ENCODE measurements at places on chromosomes 5 and 9.

DNA sequence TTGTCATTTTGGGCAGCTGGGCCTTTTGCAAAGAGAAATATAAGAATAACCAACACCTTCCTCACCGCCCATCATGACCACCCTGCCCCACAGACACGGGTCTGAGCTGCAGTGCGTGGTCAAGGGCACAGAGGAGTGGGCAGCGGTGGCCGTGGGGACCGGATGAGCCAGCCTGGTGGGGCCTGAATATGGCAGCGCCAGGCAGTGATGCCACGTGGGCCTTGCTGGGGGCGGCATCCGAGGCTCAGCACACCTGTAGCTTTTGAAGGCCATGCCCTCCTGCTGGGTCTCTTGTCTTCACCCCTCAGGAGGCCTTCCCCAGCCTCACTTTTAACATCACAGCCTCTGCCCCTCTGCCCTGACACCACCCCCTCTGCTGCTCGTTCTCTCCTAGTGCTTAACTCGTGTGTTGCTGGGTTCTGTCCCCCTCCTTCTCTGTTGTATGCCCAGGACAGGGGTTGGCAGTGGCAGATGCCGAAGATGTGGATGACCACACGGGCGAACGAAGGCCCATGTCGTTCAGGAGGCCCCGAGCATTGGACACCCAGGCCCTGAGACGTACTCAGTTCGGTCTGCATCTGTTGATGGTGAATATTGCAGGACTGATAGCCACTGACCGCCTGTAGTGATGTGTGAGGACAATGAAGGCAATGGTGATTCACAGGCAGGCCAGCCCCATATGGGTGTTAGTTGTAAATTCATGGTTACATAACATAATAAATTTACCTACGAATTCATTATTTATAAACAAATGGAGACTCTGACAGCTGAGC is 46.0 kb downstream of the AHRR start:
- DNase-seq: no peak

DNA sequence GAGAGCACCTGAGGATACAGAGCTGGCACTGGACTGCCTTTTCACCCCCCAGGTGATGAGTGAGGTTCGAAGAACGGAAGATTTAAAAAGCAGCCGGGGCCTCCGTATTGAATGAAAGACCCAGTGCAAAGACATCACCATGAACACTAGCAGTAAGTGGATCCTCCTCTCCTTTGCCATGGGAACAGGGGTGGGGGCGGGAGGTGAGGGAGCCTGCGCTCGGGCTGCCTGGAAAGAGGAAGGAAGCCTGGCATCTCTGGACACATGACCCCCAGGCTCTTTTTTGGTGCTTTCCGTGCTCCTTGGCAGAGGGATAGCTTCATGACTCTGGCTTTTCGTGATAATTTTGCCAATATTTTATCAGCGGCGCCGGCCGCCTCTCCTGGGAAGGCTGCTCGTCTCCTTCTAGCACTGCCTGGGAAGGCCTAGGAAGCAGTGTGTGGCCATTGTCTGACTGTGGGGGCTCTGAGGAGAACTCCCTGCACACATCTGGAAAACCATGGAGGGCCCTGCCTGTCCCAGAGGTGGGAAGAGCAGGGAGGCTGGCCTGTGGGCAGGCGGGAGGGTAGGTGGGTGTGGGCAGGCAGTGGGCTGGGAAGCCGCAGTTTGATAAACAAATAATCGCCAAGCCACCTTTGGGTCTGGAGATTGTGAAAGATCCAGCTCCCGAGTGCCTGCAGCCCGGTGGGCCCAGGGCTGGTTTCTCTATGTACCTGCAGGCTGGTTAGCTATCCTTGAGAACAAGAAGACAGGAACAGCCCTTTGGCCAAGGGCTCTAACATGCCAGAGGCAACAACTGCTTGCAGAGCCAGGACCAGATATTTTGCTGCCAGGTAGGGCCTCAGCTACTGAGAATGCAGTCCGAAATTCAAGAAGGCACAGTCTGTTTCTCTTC is 911 bp downstream of the ABLIM3 start:
- DNase-seq: no peak

DNA sequence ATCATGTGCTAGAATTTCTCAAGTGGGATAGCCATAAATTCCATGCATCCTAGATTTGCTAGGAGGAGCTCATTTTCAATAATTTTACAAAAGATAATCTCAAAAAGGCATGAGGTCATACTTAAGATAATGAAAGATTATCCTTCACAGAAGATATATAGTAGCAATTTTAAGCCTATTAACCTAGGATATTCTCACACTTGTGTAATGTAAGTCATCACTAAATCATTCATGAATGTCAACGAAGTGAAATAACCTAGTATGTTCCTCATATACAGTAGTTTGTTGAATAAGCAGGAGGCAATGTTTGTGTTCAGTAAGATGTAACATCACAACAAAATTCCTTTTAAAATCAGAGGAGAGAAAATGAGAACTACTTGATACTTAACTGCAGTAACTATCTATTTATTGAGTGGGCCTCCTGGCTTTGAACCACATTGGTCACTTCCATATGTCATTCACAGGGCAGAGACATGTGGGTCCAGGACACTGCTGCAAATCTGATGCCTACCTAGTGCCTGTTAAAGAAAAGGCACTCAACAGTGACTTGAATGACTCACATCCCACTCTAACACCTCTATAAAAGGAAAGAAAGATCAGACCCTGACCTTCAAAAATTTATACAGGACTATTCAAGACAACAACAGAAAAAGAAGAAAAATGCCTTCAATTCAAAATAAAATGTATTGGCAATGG is 8.2 kb downstream of the LIFR start:
- no peak for DNase-seq

GRCh38 chr5:56123531-56124243 is 109.4 kb downstream of the ANKRD55 start:
- no peak for DNase-seq

DNA sequence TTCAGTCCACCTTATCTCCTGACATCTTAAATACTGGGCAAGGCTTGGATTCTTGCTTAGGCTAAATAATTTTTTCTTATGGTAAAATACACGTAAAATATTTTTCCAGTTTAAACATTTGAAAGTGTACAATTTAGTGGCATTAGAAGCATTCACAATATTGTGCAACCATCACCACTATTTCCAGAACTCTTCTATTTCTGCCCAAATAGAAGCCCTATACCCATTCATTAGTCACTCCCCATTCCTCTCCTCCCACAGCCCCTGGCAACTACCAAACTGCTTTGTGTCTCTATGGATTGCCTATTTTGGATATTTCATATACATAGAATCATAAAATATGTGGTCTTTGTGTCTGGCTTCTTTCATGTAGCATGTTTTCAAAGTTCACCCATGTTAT is 57.6 kb downstream of the IL31RA start:
- no peak for DNase-seq

DNA sequence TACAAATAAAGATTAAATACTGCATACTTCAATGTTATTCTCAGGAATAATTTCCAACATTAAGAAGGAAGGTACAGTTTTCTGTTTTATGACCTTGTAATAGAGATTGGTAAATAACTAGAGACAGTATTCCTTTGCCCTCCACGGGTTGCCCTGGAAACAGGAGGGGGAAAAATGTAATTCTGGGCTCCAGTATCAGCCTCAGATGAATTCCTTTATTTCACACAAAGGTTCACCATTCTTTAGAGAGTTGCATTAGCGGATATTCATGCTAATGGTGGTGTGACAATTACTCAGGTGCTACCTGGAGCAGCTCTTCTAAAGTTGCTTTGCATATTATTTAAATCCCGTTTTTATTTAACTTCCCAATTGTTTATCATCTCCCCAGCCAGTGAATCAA is 42.6 kb downstream of the CETN3 start:
- DNase-seq: no peak

GRCh38 chr5:78979909-78980308 is 5.2 kb downstream of the ARSB start:
- DNase-seq: no peak

- DNase-seq: no peak
Measured at GRCh38 chr9:34311499-34312185, 17.4 kb downstream of the KIF24 start.

DNA sequence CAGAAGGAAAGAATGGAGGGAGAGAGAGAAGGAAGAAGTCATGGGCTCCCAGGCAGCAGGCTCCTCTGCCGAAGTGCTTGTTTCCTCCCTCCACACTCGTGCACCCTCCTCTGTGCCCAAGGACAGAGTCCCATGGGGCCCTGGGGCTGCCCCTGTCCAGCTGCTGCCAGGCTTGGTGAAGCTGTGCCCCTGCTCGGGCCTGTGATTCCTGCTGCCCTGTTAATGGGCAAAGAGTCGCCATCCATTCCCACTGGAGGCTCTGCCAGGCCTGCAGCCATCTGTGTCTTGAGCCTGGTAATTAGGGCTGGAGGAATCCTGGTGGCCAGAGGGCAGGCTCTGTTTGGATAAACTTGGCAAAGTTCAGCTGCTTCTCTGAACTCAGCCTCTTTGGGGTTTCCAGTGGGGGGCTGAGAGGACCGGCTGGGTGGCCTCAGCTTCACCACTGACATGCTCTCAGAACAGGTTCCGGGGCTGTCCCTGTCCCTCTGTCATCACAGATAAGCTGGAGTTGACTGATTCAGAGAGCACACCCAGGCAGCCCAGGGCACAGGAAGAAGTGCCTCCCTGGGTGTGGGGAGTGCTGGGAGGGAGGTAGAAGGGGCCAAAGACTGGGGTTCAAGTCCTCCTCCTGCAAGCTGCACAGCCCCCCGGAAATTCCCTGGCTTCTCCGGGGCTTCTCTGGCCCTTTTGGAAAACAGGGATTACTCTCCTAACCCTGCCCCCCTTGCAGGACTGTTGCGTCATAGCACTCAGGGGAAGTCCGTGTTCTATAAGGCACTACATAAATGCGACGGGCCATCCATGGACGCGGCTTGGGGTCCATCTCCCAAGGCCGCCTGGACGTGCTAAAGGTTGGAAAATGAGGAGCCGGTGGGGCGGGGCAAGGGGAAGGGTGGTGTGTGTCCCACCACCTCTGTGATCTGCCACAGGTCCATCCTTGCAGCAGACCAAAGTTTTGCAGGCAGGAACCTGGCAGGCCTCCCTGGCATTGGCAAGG is 154.8 kb downstream of the PAX5 start:
- DNase-seq: no peak

DNA sequence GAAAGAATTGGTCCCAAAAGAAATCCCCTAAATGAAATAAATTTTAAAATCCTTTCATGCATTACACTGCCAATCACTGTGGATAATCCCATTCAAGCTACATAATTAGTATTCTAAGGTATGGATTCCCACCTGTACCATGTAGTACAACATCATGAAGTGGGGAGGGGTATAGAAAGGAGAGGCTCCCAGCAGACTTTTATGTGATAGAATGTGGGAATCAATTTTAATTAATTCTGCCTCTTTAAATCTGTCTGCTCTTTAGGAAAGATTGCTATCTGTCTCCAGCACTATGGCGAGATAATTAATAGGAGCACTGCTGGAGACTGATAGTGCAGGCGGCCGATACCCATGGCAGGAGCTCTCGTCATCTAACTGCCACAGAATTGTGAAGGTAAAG is 95.4 kb downstream of the CDH12 start:
- no peak for DNase-seq

GRCh38 chr5:15594977-15595568 is 95.1 kb downstream of the FBXL7 start:
- DNase-seq: no peak

GRCh38 chr9:125887172-125887571 is 140.0 kb downstream of the PBX3 start:
- DNase-seq: no peak

- no peak for DNase-seq
Measured at GRCh38 chr5:98031496-98031895, 742.0 kb upstream of the RGMB start.

GRCh38 chr5:128774605-128775004 is 190.7 kb upstream of the SLC27A6 start:
- DNase-seq: no peak

DNA sequence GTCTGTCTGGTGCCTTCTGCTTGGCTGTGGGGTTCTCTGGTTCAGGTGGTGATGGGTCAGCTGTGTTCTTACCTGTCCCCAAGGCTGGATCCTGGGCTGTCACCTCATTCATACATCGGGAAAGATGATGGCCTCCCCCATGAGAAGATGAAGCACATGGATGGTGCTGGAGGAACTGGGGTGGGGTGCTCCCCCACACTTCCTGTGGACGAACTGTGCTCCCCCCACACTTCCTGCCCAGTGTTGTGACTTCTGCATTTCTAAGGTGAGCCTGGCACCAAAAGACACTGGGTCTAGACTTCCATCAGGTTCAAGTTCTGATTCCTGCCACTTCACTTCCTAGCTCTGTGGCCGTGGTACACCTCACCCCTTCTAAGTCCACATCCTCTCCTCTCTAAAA is 4.3 kb upstream of the SURF6 start:
- DNase-seq: no peak

GRCh38 chr5:138649775-138650174 is 74.6 kb upstream of the HSPA9 start:
- DNase-seq: no peak

DNA sequence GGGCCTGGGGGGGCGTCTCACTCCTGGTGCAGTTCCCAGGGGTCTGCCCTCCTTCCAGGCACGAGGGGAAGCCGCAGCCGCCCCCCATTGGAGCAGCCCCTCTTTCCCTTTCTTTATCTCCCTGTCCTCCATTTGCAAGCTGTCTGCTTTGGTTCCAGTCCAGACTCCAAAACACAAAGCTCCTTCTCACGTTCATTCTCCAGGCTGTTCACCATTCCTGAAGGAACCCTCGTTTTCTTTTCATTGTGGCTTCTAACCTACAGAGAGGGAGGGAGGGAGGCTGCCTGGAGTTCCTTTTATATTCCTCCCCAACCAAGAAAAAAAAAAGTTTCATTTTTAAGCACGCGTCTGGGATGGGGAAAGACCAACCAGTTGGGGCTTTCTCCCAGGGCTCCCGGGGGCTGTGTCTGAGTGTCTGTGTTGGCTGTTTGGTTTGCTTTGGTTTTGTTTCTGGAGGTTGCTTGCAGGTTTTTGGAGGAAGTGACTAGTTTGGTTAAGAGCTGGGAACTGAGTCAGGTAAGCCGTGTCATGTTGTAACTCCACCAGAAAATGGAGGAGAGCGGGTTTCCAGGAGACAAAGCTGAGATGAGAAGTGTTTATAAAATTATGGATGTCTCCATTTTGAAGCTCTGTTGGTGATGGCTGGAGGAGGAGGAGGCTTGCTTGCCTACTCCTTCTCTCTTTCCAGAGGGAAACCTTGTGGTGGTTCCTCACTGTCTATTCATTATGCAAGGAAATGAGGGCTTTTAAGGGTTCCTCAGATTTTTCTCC is 1.6 kb downstream of the ZNF462 start:
- no peak for DNase-seq

DNA sequence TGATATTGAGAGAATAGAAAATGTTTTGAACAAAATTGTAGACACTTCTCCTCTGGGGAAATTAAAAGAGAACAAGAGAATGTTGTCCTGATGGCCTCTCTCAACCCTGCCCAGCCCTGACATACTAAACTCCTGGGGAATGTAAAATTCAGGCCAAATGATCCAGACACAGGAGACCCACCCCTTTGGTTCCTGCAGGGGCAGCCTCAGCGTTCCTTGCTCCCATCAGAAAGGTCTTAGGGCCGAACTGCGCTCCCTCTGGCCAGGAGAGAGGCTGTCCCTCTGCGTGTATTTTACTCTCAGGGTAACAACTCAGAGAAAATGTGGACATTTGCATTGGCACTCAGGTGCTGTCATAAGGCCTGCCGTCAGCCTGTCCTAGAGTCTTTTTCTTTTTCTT is 616.3 kb upstream of the KLF4 start:
- no peak for DNase-seq

Measured in activated CD4-positive, alpha-beta T cell treated with anti-CD3 and anti-CD28 coated beads for 4 hours (primary cell).